ENCODE measurements at places on chromosomes 6 and 20.

DNA sequence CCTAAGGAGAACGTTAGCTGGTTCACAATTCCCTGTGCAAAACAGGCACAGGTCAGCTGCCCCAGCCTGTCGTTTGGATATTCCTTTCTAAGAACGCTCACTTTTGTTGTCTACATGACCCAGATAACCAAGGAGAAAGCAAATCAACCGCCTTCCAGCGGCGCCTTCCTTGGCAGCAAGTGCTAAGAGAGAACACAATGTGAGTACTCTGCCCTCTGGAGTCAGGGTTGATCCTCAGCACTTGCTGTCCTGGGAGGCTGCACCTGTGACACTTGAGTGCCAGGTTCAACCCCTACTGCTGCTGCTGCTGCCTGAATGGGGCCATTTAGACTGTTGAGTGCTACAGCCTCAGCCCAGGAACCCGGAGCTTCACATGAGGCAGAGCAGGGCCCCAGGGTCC is 36.8 kb downstream of the OVOL2 start:
- DNase-seq, result no peak

- DNase-seq, result no peak
Observed at GRCh38 chr6:68045193-68045592, 589.9 kb upstream of the ADGRB3 start.

DNA sequence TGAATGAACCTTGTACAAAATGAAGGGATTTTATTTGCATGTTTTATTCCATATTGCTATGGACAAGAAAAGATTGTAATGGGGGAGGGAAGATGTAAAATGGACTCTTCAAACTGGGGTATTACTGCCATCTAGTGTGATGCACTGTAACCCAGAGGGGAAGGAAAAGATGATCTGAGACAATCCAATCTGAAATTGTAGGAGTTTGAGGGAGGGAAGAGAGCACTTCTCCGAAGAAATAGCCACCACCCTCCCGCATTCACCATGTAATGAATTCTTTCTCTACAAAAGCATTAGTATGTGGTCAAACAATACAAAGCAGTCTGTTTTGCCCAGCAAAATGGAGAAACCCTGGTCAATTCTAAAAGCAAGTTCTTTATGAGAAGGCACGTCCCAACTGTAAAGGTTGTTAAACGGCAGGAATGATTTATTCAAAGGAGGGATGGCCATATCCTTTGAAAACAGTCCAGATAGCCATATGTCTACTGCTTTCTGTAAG is 679.5 kb upstream of the NRSN1 start:
- peak; percentile 18 for DNase-seq

GRCh38 chr6:164195278-164195941 is 780.9 kb downstream of the QKI start:
- DNase-seq, result no peak

- no peak for DNase-seq
Observed at GRCh38 chr20:571754-572441, 28.3 kb upstream of the CSNK2A1 start.

- no peak for DNase-seq
Observed at GRCh38 chr6:144248003-144248402, 37.1 kb upstream of the UTRN start.

DNA sequence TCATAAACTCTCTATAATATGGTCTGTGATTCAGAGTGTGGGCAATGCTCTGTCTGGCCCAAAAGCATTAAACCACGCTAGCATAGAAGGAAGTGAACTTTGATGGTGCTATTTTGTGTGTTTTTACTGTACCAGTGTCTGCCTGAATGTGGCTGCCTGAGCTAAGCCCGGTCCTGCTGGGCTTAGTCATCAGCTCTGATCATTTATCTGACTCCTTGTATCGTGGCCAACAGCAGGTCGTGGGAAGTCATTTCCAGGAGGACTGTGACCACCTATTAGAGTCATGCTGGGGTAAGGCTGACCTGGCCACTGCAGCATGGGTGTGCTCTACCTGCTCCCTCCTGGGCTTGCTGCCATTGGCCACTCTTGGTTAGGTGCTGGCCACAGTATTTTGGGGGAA is 239.1 kb upstream of the CEP162 start:
- DNase-seq, result no peak

- DNase-seq, result no peak
Observed at GRCh38 chr6:20001286-20001685, 164.1 kb downstream of the ID4 start.

DNA sequence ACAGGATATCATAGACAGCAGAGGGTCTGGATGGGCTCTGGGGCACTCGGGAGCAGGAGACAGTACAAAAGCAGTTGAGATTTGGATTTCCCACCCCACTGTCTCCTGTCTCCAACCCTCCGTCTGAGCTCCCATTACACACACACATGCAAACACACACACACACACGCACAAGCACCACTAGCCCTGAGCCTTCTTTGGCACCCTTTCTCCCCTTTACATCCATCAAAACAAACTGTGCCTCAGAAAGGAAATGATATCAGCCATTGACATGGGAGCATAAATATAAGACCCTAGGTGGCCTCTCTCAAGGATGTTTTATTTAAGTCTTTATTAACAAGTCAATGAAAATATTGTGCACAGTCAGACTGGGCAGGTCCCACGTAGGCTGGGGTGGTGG is 17.5 kb downstream of the TTBK1 start:
- no peak for DNase-seq

- DNase-seq, result no peak
Observed at GRCh38 chr6:5493806-5494205, 232.5 kb downstream of the FARS2 start.

- DNase-seq, result no peak
Observed at GRCh38 chr6:122740936-122741335, 38.6 kb upstream of the FABP7 start.

DNA sequence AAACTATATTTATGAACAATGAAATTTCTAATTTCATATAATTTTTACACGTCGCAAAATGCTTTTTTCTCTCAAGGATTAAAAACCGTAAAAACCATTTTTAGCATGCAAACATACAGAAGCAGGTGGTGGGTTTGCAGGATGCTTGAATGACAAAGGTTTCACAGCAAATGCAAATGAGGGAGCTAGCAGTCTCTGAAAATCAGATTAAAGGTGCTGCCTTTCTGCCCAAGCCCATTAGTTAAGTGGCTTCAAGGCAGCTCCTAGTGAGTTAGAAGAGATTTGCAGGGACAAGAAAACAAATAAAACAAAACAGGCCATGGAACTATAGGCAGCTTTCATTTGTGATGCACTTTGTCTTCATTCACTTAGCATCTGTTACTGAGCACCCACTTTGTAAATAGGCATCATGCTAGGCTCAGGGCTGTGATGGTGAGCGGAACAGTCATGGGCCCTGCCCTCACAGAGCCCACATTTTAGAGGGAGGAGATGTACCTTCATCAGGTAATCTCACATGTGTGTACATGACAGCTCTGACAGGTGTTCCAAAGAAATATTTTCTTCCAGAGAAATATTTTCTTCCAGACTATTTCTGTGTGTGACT is 29.5 kb downstream of the NAPB start:
- no peak for DNase-seq

DNA sequence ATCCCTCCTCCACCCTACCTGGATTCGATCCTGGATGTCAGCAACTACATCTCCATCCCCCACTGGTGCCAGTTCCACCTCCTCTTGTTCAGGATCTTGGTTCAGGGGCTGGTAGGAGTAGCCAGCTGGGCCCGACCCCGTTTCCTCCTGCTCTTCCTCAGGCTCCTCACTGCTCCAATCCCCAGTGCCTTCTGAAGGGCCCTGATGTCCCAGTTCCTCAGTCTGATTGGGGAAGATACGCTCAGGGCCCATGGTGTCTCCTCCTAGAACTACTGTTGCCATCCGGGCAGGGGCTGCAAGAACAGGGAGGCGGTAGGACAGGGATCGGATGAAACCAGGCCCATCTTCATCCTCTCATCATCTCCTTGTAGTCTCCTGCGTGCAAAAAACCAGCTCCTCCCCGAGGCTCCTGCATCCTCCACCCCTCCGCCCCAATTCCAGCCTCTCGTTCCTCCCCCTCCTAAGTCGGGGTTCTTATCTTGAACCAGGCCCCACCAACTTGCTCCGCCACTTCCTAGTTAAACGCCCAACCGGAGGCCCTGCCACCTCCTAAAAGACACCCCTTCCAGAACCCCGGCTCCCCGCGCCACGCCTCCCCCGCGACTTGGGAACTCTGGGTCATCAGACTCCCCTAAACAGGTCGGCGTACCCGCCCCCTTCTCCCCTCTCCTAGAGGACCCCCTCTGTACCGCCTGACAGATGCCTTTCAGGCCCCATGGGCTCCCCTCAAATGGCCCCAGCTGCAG is 476 bp downstream of the MEA1 start:
- no peak for DNase-seq

- DNase-seq, result no peak
Observed at GRCh38 chr6:153960281-153960680, 78.8 kb upstream of the OPRM1 start.

- no peak for DNase-seq
Observed at GRCh38 chr20:62773845-62774714, 22.2 kb upstream of the MRGBP start.

DNA sequence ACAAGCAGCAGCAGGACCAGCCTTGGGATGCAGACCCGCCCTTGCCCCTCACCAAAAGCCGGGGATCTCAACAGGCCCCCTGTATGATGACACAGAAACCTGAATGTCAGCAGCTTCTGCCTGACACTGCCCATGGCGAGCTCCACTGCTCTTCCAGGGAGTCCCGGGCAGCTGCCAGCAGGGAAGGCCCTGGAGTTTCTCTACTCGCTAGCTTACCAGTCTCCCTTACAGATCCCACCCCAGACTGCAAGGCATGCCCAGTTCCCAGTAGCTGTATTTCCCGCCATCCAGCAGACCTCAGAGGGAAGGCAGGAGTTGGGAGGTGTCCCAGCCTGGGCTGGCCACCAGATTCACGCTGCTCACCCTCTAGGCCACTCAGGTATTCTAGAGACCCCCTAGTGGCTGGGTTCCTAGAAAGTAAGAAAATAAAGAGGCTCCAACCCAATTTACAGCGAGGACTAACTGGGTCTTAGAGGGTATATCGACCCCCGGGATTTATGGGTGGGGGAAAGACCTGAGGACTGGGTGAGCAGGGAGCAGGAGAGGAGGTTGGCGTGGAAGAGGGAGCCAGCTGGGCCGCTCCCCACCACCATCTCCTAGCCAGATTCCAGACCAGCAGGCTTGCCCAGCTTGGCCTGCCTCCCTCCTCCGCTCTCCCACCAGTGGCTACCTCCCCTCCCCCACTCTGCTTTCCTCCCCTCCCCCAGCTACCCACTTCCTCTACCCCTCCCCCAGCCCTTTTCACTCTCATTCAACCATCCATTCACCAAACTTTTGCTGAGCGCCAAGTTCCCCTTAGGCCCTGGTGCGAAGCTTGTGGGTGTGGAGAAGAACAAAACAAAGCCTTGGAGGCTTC is 9.7 kb upstream of the HMGA1 start:
- peak; percentile 81 for DNase-seq

DNA sequence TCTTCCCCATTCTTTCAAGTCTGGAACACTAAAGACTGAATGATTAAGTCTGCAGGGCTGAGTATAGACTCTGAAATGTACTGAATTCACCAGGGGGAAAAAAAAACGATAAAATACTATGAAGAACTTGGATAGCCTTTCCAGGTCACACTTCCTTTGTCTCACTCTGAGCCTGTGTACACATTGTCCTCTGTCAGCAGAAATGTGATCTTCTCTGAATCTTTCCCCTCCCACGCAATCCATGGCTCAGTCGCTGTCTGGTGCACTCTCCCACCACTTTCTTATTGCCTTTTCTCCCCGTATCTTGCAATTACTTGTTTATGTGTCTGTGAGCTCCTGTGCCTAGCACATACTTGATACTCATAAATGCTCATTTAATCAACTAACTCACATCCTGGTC is 212.6 kb upstream of the RSPO3 start:
- no peak for DNase-seq

DNA sequence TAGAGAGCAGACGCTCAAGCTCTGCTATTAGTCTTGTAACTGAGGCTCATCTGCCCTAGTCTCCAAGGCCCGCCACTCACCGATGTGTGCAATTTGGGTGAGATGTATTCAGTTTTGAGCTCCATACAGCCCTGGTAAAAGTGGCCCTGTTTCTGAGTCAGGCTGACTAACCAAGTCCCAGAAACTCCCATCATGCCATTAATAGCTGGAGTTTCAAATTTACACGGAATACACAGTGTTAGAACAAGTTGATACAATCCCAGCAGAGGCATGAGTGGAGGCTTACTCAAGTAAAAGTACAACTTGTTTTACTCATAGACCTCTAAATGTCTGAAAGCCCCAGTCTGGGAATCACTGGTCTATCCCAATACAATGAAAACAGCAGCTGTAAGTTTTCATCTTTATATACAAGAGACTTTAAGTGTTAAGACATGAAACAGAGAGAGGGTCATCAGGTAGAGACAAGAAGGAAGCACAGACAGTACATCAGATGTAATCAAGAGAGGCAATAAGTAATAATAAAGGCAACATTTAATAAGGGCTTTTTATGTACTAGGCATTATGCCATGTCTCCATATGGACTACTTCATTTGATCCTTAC is 42.4 kb downstream of the RTN4IP1 start:
- no peak for DNase-seq

- DNase-seq, result peak; percentile 96
Observed at GRCh38 chr20:25237610-25238318, 10.1 kb upstream of the PYGB start.

- no peak for DNase-seq
Observed at GRCh38 chr20:38791291-38791690, 14.2 kb upstream of the PPP1R16B start.

DNA sequence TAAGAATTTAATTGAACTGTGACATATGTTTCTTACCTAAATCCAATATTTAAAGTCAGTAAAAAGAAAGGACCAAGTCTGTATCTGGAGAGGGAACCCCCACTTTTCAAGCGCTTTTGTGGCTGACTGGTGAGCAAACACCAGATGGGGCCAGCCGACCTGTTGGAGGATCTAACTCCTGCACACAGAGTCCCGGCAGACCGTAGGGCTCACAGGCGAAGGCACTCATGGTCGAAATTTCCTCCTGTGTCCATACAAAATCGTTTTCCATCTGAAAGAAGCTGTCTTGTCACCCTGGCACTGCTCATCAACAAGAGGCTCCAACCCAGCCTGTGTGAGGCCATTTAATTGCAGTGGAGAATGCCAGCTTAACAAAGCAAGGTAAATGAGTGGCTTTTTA is 94.0 kb downstream of the SCML4 start:
- DNase-seq, result no peak

GRCh38 chr20:49519777-49520359 is 37.4 kb upstream of the KCNB1 start:
- DNase-seq, result no peak

GRCh38 chr20:46270977-46271744 is 37.1 kb downstream of the CDH22 start:
- DNase-seq, result no peak

DNA sequence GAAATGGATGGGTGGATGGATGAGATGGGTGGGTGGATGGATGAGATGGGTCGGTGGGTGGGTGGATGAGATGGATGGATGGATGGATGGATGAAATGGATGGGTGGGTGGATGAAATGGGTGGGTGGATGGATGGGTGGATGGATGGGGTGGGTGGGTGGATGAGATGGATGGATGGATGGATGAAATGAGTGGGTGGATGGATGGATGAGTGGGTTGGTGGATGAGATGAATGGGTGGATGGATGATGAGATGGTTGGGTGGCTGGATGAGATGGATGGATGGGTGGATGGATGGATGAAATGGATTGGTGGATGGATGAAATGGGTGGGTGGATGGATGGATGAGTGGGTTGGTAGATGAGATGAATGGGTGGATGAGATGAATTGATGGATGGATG is 35.7 kb downstream of the THBS2 start:
- no peak for DNase-seq

Data from NB4 (cell line).